ENCODE measurements at places on chromosomes 6 and 20.

GRCh38 chr6:12030993-12031550 is 19.0 kb downstream of the HIVEP1 start:
- no peak for DNase-seq

- DNase-seq: no peak
These were observed 8.6 kb upstream of the TRIB3 start for GRCh38 chr20:371755-372542.

DNA sequence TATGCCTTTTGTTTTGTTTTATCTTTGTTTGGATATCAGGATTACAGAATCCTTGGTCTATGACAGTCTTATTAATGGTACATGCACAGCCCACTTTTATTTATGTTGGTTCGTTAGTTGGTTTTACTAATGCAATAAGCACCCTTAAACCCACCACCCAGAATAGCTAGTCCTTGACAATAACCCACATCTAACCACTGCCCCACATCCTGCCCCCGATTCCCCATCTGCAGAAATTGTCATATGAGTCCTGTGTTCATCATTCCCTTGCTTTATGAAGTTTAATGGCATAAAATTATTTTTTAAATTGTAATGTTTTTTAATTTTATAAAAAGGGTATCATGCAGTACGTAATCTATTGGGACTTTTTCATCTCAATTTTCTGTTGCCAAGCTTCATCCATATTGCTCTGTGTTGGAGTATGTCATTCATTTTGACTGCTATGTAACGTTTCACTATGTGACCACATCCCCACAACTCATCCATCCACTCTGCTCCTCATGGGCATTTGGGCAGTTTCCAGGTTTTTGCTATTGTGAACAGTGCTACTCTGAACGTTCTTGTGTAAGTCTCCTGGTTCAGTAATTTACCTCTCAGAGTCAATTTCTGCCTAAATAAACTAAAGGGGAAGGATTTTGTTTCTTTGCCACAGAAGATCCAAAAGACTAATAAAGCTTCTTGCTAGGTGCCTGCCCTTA is 150.4 kb downstream of the MRPL14 start:
- peak; percentile 57 for DNase-seq

- no peak for DNase-seq
These were observed 28.5 kb upstream of the BMP6 start for GRCh38 chr6:7697432-7697819.

- no peak for DNase-seq
These were observed 255.0 kb downstream of the DLL1 start for GRCh38 chr6:170035901-170036304.

DNA sequence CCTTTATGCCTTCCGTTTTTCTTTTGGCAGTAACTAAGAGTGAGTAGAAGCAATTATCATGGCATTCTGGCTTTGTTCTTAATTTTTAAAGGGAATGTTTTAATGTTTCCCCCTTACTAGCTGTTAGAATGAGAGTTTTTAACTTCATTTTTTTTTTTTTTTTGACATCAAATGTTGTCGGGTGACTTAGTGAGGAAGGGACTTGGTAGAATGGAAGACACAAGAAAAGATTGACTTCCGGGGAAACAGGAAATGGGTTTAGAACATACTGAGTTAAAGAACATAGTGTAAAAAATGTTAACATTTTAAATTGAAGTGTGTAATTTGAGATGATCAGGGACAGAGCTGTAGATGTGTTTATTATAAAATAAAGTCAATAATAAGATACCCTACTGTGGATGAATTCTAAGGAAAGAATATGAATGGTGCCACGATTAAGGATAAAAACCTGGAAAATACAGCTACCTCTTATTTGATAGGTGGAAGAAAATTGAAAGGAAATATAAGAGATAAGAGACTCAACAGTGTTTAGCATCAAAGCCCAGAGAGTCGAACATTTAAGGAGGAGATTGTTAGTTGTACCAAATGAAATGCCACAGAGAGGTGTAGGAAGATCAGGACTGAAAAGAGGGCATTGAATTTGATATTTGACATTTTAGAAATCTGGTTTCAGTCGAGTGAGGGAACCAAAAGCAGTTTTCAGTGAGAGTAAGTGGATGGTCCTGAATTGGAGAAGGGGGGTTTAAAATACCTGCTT is 9.4 kb downstream of the HSF2 start:
- DNase-seq: no peak

GRCh38 chr6:1336246-1336843 is 24.4 kb downstream of the FOXQ1 start:
- DNase-seq: peak; percentile 40

GRCh38 chr6:47414423-47415167 is 63.0 kb upstream of the CD2AP start:
- no peak for DNase-seq

GRCh38 chr20:12211361-12211760 is 293.7 kb downstream of the BTBD3 start:
- no peak for DNase-seq

DNA sequence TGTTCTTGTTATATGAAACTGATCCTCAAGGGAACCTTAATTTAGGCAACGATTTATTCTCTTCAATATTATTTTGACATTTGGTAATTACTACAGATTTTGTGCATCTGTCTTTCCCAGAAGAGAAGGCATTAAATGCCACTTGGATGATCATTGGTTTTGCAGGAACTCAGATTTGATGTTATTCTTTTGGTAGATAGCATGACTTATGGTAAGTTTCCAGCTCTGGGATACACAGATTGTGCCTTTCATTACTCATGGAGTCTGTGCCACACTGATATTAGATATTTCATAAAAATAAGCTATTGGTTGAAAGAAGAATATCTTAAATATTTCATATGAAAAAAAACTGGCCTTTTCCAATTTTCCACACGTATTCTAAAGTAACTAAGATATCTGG is 120.1 kb downstream of the AIG1 start:
- DNase-seq: no peak

DNA sequence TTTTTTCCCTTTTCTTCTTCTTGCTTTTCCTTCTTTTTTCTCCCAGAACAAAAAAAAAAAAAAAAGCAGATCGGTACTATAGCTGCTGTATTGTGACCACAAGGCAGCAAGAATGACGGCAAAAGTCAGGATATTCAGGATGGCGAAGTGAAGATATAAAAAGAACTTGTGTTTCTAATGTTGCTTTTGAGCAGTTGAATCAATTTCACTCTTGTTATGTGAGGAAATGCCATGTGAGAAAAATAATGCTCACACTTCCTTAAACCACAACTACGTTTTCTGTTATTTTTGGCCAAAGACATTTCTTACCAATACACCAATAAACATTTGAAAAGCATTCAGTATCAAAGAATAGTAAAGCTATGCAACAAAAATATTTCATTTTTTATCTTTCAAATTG is 510.5 kb downstream of the HACE1 start:
- no peak for DNase-seq

GRCh38 chr20:56537997-56538396 is 5.0 kb downstream of the FAM209B start:
- DNase-seq: no peak

DNA sequence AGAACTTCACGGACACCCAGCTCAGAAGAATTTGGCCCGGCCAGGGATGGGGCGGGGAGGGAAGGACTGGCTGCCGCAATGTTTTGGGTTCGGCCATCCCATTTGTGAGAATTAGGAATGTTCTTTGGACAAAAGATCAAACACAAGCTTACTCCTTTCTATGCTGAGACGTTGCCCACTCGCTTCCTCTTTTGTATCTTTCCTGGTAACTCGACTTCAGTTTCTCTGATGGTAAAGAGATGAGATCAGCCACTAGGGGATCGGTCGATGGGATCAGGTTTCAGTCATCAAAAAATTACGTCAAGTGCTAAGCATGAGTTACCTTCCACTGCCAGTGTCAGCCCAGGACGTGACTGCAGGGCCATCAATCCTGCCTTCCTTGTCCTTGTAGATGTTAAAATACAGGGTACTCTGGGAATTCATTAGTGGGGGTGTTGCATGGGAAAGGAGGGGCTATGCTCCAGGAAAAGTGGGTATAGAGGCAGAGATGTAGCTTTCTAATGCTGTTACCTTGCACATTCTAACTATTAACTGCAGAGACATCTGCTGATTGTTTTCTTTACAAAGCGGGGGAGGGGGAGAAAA is 190.2 kb downstream of the TSHZ2 start:
- no peak for DNase-seq

DNA sequence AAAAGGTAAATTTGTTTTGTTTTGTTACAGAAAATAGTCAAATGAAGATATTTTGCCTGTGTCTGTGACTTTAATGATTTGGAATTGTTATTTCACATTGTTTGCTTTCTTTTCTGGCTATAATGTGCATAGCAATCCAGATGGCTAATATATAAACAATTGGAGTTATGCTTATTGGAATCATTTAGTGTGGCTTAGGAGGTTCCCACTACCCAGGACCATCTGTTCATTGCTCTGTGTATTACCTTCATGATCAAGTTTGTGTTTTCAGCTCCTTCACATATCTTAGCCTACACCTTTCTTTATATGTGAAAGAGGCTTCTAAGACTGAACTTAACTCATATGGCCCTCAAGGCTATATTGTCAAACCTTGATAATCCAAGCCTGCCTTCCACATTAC is 232.9 kb downstream of the BCKDHB start:
- DNase-seq: no peak

DNA sequence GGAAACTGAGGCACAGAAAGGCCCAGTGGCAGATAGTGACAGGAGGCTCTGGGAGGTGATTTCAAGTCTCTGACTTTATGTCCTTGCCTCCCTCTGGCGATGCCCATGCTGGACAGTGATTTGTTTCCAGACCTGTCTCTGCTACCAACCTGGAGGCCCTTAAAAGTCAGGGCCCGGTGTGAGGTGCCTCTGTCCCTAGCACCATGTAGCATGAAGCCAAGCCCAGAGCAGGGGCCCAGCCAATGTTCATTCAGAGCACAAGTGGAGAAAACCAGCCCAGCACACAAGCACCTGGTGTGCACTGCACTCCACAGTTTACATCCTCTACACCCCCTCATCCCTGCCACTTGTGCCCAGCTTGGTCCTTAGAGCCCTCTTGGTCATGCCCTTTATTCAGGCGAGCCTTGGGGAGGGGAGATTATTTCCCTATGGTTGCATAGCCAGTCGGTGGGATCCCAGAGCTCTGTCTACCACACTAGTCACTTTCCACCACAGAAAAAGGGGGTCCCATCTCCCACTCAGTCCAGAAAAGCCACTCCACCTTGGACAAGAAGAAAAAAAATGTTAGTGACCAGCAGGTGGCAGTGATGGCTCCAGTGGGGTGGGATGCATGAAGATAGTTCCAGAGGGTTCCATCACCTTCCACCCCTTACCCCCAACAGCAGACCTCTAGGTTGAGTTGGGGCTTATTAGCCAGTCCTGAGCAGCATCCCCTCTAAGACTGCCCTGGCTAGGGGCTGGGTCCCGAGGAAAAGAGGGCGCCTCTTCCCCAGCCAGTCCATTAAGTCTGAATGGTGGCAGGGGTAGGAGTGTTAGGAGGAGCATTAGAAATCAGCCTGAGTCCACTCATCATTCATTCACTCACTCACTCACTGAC is 30.9 kb downstream of the KIAA1755 start:
- no peak for DNase-seq

- DNase-seq: no peak
These were observed 21.9 kb downstream of the SPATA2 start for GRCh38 chr20:49893242-49894072.

DNA sequence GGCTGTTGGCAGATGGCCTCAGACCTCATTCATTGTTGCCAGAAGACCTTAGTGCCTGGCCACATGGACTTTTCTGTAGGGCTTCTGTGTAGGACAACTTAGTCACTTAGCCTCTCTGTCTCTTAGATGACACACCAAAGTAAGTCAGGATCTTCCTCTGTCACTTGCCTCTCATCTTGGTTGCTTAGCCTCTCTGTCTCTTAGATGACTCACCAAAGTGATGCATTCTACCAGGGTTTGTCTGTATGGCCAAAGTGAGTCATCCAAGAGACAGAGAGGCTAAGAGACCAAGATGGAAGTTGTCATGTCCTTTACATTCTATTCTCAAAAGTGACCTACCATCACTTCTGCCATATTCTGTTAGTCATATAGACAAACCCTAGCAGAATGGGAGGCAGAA is 255.9 kb upstream of the DEFB112 start:
- DNase-seq: no peak

DNA sequence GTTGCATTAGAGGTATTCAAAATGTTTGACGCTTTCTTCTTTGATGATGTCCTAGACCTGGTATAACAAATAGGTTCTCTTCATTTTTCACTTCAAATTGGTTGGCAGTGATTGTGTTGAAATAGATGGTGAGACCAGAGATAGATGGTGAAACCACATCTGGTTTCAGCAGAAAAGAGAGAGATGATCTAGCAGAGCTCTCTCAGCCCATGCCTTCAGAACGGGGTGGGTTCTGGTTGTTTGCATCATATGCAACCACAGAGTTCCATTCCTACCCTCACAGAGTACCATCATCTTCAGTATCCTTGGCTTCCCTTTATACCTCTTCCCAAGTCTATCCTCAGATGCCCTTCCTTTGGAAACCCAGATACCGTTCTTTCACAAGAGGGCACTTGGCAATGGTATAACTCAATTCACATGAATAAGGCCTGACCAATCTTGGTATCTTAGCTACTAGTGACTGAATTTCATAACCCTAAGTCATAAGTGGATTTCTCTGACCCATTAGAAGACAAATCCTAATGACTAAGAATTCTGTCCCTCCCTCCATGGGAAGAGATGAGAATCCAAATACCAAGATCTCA is 93.7 kb downstream of the UBE3D start:
- DNase-seq: no peak

- no peak for DNase-seq
These were observed 19.4 kb upstream of the MEI4 start for GRCh38 chr6:77633471-77633870.

GRCh38 chr6:44811456-44811855 is 423.9 kb downstream of the CDC5L start:
- no peak for DNase-seq

- DNase-seq: no peak
These were observed 59.9 kb downstream of the COL12A1 start for GRCh38 chr6:75145976-75146375.

GRCh38 chr20:17796091-17796563 is 96.4 kb downstream of the BANF2 start:
- no peak for DNase-seq

DNA sequence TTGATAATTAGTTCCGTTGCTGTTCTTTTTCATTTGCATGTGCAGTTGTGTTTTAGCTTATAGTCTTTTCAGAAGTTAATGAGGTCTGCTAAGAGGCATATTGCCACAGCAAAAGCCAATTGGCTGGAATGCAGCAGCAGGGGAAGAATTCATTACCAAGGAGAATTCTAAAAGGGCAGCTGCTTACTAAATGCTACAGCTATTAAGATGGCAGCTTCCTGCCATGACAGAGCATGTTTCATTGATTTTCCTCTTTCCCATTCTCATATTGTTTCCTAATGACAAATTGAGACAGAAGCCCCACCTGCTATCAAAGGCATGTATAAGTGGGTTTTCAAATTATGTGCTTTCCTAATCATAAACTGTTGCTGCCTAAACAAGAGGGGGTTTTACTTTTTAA is 66.6 kb downstream of the CLVS2 start:
- no peak for DNase-seq

All from lower leg skin (tissue), 4 donors.